Stimulated activated CD4-positive, alpha-beta T cell treated with anti-CD3 and anti-CD28 coated beads, Interleukin-1b, Interleukin-23, amount 100 ng/mL, for 24 hours (primary cell): ENCODE measurements at places on chromosomes 2 and 18.

- DNase-seq, result no peak
These were observed 1.5 kb downstream of the EPAS1 start for GRCh38 chr2:46298522-46299353.

- no peak for DNase-seq
These were observed 115.1 kb downstream of the ALPK2 start for GRCh38 chr18:58513615-58514335.

DNA sequence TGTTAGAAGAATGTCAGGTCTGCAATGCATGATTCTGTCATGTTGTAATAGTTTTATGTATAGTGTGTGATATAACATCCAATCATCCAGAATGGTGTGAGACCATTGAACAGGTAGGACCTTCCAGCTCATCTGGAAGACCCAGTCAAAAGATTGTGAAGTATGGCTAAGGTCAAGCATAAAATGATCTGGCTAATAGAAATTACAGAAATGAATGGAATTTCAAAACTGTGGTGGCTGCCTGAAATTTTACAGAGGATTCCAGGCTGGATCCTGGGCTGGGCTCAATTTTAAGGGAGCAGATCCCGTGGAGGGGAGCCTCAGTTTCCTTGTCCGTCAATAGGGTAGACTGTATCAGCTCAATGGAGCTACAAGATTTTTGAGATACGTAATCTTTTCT lies 39.1 kb downstream of the ACKR3 start:
- no peak for DNase-seq

DNA sequence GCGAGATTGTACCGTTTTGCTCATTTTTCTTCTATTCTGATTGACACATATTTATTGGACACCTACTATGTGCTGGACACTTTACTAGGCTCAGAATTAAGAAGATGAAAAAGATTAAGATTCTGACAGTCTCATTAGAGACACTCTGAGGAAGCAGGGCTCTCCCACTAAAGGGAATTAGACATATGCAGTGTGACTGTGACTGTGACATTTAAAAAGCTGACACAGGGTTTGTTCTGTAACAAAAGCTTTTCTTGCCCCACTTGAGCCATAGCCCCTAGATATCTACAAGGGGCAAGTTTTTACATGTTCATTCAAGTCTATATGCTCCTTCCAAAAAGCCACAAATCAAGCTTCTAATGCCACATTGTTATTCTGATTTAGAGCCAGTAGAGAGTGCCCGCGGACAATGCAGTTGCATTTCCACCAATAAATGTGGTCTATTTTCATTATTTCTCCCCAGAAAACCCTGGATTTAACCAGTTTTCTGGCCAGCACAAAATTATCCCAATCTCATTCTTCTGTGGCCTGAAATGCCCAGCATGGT lies 9.8 kb downstream of the ARHGAP25 start:
- no peak for DNase-seq

DNA sequence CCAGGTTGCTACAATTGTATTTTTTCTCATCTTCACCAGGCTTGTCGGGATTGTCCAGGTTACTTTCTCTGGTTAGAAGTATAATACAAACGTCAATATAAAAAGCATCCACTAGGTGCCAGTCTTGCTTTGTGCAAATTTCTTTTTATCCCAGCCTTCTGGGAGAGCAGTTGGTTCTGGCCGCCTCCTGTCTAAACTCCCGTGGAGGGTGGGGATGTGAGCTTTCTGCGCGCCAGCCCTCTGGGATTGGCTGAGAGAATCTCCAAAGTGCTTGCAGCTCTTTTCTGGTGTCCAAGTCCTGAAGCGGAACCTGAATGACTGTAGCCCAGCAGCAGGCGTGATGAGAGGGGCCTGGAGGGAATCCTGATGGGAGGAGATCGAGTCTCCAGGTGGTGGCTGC lies 22.4 kb upstream of the TOGARAM2 start:
- no peak for DNase-seq

- DNase-seq, result no peak
These were observed 58.2 kb upstream of the NEUROD1 start for GRCh38 chr2:181738563-181738962.

GRCh38 chr18:52310651-52311050 lies 29.3 kb upstream of the DCC start:
- DNase-seq, result no peak

GRCh38 chr2:32009516-32010256 lies 1.1 kb downstream of the MEMO1 start:
- DNase-seq, result peak; percentile 21

- no peak for DNase-seq
These were observed 236.9 kb upstream of the REV1 start for GRCh38 chr2:99726691-99727090.

GRCh38 chr2:238418196-238418998 lies 8.3 kb upstream of the ASB1 start:
- DNase-seq, result no peak

- DNase-seq, result no peak
These were observed 893 bp downstream of the CAVIN2 start for GRCh38 chr2:191845876-191846514.

GRCh38 chr18:48983793-48984437 lies 33.1 kb upstream of the SMAD7 start:
- DNase-seq, result no peak

- no peak for DNase-seq
These were observed 532.7 kb upstream of the DCC start for GRCh38 chr18:51807336-51807735.

DNA sequence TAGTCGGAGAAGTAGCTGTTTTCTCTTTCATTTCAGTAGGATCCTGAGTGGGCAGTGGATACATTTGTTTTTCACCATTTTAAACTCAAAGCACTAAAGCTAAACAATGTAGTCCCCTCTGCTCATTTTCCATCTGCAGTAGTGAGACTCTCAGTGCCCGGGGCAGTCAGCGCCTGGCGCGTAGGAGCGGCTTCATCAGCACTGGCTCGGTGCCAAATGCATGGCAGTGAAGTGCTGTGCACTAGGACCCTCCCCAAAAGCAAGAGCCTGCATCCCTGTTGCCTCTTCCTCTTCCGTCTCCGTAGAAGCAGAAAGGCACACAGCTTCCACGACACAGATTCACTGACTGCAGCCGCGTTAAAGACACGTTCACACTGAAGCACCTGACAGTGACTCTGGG lies 19.0 kb upstream of the ESPNL start:
- DNase-seq, result no peak

DNA sequence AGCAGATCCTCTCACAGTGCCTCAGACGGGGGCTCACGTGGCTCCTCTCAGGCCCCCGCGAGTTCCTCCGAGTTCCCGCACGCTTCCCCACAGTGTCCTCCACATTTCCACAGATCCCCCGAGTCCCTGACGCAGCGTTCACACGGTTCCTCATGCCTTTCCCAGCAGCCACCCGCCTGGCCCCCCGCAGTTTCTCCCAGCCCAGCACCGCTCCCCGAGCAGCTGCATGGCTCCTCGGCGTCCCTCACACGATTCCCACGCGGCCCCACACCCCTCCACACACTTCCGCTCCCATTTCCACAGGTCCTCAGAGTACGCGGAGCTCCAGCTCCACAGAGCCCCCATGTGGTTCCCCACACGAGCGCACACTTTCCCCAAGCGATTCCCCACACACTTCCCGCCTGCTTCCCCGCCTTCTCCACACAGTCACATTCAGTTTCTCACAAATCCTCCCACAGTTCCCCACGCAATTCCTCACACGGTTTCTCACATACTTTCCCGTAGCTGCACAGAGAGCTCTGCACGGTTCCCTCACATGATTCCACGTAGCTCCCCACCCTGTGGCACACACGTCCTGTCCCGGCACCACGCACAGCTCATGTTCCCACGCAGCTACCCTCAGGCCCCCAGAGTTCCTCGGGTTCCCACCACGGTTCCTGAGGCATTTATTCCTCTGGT lies 39.9 kb downstream of the KIF1A start:
- DNase-seq, result no peak

GRCh38 chr2:40372283-40372985 lies 79.5 kb downstream of the SLC8A1 start:
- no peak for DNase-seq

- no peak for DNase-seq
These were observed 48.7 kb downstream of the SERTAD2 start for GRCh38 chr2:64605026-64605471.

GRCh38 chr2:128366713-128367511 lies 48.2 kb upstream of the HS6ST1 start:
- no peak for DNase-seq

GRCh38 chr2:148643421-148643820 lies 1.1 kb upstream of the EPC2 start:
- no peak for DNase-seq

- DNase-seq, result no peak
These were observed 317.8 kb upstream of the ZNF521 start for GRCh38 chr18:25669741-25670140.

- no peak for DNase-seq
These were observed 1005.4 kb upstream of the DDX18 start for GRCh38 chr2:116809109-116809508.

DNA sequence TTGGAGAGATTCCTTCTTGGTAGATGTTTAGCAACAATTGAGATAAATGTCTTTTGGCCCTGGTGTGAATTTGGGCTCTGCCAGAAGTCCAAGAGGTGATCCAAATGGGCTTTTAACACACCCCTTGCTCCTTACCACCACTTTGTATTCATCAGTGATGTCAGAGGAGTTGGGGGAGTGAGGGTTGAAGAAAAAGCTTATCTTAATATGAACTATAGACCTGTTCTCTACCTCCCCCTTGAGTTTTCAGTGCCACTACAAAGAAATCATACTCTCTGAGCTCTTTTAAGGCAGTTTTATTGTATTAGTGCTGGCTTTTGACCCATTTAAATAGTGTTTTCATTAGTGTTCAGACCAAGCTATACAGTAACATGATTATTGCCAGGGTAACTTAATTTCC lies 229.1 kb downstream of the PHLPP1 start:
- DNase-seq, result no peak

- DNase-seq, result no peak
These were observed 5.9 kb downstream of the SERPINB11 start for GRCh38 chr18:63708650-63709049.

DNA sequence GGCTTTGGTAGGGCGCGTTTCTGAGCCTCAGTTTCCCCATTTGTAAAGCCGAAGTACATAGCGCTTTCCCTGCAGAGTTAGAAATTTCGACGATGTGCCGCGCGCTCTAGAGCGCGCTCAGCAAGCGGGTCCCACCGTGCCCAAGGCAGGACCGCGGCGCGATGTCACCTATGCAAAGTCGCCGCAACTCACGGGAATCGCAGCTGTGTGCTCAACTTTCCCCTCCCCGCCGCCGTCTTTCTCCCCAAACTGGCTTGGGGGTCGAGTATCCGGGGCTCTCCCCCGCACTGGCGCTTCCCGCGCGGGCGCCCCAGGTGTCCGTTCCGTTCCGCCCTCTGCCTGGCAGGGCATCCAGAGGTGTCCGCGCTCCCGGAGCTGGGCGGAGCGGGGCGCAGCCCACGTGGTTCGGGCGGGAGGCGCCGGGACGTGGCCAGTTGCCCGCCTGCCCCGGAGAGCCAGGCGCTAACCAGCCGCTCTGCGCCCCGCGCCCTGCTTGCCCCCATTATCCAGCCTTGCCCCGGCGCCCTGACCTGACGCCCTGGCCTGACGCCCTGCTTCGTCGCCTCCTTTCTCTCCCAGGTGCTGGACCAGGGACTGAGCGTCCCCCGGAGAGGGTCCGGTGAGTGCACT lies at the start of gene MLPH:
Gene MLPH, plus strand, starts transcription at position 433 of the 630 bp plus-strand sequence. CDS start 6,176 bp downstream, outside the sequence.
- no peak for DNase-seq

DNA sequence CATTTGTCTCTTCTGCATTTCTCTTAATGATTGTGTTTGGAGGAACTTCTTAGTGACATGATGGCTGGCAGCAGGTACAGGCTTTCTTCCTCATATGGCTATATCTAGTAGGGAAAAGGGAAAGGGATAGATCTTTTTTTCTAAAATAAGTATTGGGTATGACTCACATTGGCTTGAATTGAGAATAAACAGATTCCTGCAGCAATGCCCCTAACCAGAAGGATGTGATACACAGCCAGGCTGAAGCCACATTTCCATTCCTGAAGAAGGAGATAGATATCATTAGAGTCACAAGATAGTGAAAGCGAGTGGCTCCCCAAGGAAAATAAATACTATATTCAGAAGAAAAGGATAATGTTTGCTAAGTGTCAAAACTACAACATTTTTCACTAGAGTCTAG lies 61.1 kb downstream of the VWC2L start:
- no peak for DNase-seq

GRCh38 chr2:119490653-119491195 lies 33.6 kb downstream of the SCTR start:
- no peak for DNase-seq

- no peak for DNase-seq
These were observed 219.2 kb downstream of the IRS1 start for GRCh38 chr2:226580403-226580802.

GRCh38 chr18:57801325-57801724 lies 1.8 kb downstream of the ATP8B1 start:
- DNase-seq, result no peak

DNA sequence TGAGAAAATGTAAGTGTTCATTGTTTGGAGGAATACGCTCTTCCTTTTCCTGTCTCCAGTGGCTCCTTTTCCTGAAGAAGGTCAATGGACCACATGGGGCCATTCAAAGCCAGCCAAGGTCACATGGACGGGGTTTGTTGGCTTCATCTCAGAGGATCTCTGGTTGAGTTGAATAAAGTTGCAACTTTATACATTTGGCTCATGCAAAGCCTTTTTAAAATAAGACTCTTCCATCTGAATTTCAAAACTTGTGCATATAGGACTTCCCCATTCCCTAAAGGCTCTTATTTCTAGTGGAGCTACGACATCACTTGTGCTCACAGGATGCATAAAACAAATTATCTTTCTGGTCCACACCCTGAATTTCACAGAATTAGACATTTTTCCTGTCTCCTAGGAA lies 235.5 kb downstream of the CMPK2 start:
- DNase-seq, result no peak

- no peak for DNase-seq
These were observed 27.1 kb upstream of the TGIF1 start for GRCh38 chr18:3422905-3423304.

DNA sequence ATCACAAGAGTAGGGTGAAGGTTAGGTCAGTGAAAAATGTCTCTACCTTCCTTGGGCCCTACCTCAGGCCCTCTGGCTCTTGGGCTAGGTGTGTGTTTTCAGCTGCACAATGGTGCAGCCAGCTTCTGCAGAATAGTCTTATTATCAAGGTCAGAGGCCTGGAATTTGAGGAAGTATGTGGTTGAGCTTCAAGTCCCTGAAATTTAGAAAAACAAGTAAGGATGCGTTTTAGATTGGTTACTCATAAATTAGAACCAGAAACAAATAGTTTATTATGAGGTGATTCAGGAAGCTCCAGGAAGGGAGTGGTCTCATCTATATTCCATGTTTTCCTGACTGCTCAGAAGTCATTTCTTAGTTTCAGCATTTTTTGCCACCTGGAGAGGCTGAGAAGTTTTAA lies 204.2 kb upstream of the CELF4 start:
- no peak for DNase-seq

DNA sequence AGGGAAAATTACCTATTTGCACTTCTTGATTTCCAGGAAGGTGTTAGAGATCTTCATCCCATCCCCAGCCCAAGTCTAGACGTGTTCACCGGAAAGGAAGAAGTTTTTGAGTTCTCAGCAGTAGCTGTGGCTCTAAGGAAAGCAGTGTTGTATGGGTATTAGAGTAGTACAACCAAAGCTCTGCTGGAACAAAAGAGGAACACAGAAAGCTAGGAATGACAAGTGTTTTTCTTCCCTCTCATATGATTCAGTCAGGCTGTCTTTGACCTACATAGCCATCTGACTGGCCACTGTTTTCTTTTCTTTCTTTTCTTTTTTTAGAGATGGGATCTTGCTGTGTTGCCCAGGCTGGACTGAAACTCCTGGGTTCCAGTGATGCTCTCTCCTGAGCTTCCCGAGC lies 82.7 kb upstream of the SLC39A10 start:
- DNase-seq, result no peak

GRCh38 chr2:222025881-222026271 lies 272.9 kb downstream of the PAX3 start:
- DNase-seq, result no peak

- no peak for DNase-seq
These were observed 24.7 kb downstream of the TLK1 start for GRCh38 chr2:171136024-171136423.
